Choroid plexus epithelial cell (primary cell): ENCODE measurements at places on chromosomes 11 and 22.

- peak; percentile 50 for DNase-seq
Measured at GRCh38 chr11:66081505-66081904, 11.4 kb downstream of the PACS1 start.

GRCh38 chr11:69911310-69912160 lies 92.3 kb upstream of the FGF3 start:
- no peak for DNase-seq

DNA sequence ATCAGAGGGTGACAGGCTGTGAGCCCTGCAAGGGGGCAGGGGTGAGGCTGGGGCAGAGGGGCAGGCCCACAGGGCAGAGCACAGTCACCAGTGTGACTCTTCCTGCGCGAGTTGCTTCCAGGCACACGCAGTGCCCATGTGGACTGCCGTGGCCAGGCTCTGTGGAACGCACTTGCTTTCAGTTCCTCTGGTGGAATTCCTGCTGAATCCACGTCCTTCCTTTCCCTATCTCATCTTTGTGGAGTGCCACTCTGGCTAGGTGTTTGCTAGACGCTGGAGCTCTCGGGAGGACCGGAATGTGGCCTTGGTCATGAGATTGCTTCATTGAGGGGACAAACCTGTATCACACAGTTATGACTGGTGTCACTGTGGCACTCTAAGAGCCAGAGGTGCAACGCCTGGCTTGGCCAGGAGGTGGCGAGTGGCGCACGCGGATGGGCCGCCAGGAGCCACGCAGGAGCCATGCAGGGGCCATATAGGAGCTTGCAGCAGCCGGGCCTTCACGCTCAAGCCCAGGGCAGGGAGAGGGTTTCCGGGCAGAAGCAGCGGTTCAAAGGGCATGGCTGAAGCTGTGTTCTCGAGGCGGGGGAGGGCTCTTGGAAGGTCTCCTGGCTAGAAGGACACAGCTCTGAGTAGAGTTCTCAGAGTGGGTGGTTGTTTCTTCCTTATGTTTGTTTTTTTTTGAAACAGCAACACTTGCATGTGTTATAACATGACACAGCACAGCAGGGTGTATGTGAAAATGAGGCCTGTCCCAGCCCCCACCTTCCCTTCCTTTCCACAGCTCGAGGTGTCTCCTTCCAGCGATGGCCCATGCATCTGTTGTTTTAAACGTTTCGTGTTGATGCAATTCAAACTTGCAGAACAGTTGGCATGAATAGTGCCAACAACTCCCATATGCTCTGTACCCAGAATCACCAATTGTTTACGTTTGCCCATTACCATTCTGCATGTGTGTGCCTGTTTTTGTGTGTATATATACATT lies 36.2 kb downstream of the TBC1D22A start:
- peak; percentile 91 for DNase-seq

DNA sequence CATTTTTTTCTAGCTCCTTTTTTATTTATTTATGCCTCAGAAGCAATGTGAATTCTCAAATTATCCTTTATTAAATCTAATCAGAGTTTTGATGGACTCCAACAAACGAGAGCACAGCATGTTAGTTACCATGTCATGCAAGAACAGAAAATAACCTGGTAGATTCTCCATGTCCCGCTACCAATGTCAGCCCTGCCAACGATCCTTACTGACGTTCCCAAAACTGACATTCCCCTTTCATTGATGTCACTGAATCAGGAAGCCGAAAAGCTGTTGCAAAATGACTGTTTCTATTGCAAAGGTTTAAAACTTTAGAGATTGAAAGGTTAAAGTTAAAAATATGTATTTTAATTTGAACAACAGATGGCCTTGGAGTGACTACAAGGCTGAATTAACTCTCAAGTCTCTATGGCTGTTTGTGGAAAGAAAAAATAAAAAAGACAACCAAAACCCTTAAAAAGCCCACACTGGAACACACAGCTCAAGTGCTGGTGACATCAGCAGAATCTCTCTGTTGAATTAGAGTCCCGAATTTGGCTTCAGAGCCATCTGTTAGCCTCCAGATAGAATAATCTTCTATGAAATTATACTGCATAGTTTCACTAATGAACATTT lies 96.8 kb downstream of the BDNF start:
- no peak for DNase-seq

- no peak for DNase-seq
Measured at GRCh38 chr11:2653930-2654739, 45.7 kb downstream of the KCNQ1OT1 start.

DNA sequence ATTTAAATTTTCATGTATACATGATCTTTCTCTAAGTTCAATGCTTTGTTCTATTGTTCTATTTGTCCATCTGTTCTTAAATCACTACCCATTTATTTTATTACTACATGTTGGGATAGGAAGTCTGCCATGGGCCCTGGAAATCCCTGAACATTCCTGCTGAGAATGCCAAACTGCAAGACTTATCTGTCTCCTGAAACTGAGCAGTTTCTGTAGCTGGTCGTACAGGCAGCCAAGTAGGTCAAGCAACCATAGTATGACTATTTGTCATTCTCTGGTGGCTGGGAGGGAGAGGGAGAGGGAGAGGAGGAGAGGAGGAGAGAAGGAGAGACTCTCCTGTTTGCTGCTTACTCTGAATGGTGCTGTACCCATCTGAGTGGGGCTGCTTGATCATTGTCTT lies 82.8 kb upstream of the SNX19 start:
- peak; percentile 23 for DNase-seq

DNA sequence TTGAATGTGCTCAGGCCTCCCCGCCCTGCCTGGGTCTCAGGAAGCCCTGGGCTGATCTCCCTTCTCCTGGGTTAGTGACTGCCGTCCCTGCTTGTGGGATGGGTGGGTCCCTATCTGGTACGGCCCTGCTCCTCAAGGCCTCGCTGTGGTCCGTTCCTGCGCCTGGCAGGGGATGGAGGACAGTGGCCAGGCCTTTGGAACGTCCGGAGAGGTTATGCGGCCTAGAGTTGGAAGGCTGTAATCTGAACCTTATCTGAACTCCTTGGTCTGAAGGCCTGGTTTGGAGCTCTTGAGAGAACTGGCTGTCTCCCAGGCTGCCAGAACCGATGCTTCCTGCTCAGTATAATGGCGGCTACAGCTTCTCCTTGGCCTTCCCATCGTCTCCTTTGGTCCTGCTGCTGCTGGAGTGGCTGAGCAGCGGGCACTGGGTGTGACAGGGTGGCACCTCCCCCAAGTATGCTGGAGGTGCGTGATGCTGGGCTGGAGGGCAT lies 72.8 kb downstream of the FLI1 start:
- DNase-seq, result peak; percentile 40

- no peak for DNase-seq
Measured at GRCh38 chr22:44358709-44359440, 46.1 kb upstream of the SHISAL1 start.

DNA sequence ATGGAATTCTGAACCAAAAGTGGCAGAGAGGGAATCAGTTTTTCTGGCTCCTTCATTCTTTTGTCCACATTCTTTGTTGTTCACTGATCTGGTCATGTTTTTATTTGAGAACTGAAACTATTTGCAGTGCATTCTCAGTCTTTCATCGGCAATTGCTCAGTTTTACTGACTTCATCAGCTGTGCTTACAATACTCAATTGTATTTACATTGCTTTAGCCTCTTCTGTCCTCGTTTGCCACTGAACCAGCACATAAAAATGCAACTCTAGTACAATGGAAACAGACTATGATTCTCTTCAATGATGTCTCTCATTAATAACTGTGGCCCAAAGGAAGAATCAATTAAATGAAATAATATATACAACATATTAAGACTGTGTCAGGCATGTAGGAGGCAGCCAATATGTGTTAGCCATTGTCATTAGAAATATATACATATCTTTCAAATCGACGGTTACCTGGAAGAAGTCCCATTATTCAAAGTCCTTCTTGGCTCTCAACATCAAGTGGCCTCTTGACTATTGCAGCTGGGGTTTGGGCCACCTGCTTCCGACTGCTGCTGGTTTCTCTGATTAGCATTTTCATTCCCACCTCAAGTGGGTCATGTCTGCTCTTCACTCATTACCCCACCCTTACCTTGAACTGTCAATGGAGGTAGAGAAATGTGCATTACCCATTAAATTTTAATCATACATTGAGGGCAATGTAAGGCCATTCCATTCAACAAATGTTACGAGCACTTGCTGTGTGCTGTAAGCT lies 600.1 kb downstream of the INSC start:
- peak; percentile 4 for DNase-seq

GRCh38 chr11:64234647-64235379 lies 429 bp downstream of the VEGFB start:
- DNase-seq, result no peak

GRCh38 chr11:9479899-9480298 lies 19.1 kb downstream of the ZNF143 start:
- no peak for DNase-seq

GRCh38 chr22:17083811-17084441 lies 874 bp upstream of the IL17RA start:
- DNase-seq, result no peak

DNA sequence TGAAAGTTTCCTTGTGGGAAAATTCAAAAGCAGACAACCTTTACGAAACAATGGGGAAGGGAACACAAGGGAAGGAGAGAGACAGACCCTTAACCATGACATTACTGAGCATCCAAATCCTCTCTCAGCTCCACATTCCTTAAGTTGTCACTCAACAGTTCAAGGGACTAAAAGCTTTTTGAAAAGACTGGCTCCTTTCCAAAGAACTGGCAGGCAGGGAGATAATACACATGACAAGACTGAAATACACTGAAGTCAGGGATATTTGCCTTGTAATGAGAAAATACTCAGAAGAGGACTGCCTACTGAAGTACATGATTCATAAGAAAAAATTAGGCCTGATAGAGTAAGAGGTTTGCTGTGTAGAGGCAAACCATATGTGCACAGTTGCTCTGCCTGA lies 69.1 kb downstream of the SMCO4 start:
- DNase-seq, result no peak

- DNase-seq, result no peak
Measured at GRCh38 chr22:28933321-28933720, 49.9 kb downstream of the ZNRF3 start.

DNA sequence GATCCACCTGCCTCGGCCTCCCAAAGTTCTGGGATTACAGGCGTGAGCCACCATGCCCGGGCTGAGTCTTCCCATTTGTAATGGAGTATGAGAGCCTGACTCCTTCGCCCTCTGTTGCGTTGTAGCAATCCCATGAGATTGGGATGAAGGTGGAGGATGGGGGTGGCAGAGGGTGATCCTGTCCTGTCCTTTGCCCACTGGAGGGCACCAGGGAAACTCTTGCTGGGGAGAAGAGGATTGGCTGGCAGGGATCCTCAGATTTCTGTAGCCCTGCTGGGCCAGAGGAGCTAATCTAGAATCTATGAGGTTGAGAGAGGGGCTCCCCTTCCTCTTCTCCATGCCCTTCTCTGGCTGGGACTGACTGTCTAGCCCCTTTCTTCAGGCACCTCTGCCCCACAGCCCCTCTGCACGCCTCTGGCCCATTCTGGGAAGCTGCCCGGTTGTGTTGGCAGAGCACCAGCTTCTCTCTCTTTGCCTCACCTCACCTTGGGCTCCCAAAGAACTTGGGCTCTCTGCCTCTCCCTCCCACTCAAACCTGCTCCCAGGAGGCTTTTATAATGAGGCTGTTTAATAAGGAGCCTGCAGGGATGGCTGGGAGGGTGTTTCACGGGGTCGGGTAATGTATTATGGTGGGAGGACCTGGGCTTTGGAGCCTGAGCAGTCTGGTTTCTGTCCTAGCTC lies 9.5 kb upstream of the CATSPER1 start:
- DNase-seq, result no peak

GRCh38 chr11:86670181-86670580 lies 2.2 kb downstream of the ME3 start:
- peak; percentile 90 for DNase-seq

- no peak for DNase-seq
Measured at GRCh38 chr11:66617155-66617834, 865 bp downstream of the RBM14 start.

GRCh38 chr22:48640890-48641841 lies 1186.5 kb downstream of the BRD1 start:
- DNase-seq, result no peak

- no peak for DNase-seq
Measured at GRCh38 chr11:43989162-43989981, 46.9 kb downstream of the C11orf96 start.

DNA sequence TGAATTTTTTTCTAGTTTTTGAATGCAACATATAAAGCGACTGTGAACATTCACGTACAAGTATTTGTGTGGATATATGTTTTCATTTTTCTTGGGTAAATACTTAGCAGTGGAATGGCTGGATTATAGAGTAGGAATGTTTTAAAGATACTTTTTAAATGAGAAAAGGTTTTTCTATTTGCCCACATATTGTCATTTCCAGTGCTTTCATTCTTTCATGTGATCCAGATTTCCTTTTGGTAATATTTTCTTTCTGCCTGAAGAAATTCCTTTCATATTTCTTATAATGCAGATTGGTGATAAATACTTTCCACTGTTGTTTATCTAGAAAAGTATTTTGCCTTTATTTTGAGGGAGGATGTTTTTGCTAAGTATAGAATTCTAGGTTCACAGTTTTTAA lies 7.9 kb downstream of the DDB2 start:
- no peak for DNase-seq

DNA sequence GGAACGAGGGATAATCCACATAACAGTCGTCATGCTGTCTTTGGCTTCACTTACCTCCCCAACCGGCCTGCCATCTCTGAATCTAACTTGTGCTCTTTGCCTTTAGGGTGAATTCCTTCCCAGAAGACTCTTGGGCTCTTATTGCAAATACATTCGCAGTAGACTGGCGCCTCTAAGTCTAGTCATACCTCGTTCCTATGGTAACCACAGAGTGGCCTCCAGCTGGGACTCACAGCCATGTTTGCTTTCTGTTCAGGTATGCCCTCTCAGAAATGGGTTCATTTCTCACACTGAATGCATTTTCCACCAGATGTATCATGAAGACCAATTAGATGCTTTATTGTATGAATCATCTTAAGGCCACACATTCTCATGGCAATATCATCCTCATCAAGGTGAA lies 112.7 kb downstream of the FAR1 start:
- no peak for DNase-seq

- DNase-seq, result no peak
Measured at GRCh38 chr11:119378851-119379465, 2.5 kb downstream of the USP2 start.

DNA sequence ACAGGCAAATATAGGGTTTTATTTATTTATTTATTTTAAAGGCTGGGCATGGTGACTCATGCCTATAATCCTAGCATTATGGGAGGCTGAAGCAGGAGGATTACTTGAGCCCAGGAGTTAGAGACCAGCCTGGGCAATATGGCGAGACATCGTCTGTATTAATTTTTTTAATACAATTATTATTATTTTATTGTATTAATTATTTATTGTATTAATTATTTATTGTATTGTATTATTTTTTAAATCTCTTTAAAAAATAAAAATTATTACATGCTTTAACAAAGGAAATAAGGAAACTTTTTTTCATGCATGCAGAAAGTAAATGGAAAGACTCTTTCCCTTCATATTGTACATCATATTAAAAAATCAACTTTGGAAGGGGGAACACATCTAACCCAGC lies 3.5 kb downstream of the SCN3B start:
- DNase-seq, result no peak

GRCh38 chr11:58739725-58740430 lies 8.1 kb upstream of the GLYAT start:
- DNase-seq, result peak; percentile 3
